ENCODE measurements at places on chromosomes 4 and X.

GRCh38 chrX:48864210-48864609 lies 28.8 kb upstream of the PCSK1N start:
- DNase-seq, result no peak

GRCh38 chr4:37648084-37648817 lies 37.9 kb downstream of the RELL1 start:
- peak; percentile 99 for DNase-seq

DNA sequence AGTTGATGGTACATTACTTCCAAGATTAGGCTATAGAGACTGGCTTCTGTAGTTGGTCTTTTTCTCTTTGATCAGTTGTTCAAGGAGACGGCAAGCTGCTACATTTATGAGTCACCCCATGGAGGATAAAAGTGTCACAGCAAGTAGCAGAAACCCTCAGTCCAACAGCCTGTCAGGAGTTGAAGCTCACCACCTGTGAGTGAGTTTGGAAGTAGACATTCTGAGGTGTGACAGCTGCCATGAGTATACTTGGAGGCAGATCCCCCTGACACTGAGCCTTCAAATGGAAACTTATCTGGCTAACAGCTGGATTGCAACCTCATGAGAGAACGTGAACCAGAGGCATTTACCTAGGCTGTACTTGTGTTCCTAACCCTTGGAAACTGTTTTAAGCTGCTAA lies 68.0 kb downstream of the CCNG2 start:
- DNase-seq, result no peak

DNA sequence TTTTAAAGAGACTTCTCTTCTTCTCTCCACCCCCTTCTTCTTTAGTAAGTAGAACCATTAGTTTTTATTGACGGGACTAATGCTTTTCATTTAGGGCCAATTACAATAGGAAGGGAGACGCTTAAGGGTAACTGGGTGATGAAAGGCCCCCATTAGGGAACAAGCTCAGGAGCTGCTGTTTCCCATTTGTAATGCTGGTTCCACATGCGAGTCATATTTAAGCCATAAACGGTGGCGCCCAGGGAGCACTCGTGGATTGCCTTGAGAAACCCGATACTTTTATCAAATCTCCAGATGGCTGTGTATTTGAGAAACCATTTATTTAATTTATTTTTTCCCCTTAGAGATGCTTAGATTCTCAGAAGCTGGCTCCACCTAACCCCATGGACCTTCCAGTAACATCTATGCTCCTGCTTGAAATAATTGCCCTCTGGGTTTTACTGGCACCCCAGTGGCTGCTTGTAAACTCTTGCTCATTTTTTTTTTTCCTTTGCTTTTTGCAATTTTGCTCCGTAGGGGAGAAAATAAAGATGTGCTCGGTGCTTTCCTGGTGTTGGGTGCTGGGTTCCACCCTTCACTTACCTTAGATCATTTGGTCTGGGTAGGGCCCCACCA lies 124.2 kb upstream of the MSX1 start:
- DNase-seq, result no peak

GRCh38 chr4:52202251-52202779 lies 151.2 kb downstream of the SPATA18 start:
- peak; percentile 28 for DNase-seq

- no peak for DNase-seq
These were observed 92.8 kb upstream of the UNC5C start for GRCh38 chr4:95641571-95641970.

- no peak for DNase-seq
These were observed 34.3 kb upstream of the CPEB2 start for GRCh38 chr4:14967982-14968381.

DNA sequence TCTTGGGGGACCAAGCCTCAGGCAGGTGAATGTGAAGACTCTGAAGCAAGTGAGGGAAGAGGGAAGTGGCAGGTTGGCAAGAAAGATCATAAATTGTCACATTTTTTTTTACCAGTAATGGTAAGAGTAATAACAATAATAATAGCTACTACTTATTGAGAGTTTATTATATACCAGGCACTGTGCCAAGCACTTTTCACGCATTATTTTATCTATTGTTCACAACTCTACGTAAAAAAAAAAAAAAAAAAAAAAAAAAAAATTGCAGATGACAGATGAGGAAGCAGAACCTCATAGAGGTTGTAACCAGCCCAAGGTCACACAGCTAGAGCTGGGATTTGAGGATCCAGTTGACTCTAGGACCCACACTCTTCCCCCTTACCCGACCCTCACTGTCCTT lies 40.9 kb downstream of the TSC22D3 start:
- no peak for DNase-seq

- peak; percentile 5 for DNase-seq
These were observed 168.9 kb downstream of the CBR4 start for GRCh38 chr4:168841000-168841671.

DNA sequence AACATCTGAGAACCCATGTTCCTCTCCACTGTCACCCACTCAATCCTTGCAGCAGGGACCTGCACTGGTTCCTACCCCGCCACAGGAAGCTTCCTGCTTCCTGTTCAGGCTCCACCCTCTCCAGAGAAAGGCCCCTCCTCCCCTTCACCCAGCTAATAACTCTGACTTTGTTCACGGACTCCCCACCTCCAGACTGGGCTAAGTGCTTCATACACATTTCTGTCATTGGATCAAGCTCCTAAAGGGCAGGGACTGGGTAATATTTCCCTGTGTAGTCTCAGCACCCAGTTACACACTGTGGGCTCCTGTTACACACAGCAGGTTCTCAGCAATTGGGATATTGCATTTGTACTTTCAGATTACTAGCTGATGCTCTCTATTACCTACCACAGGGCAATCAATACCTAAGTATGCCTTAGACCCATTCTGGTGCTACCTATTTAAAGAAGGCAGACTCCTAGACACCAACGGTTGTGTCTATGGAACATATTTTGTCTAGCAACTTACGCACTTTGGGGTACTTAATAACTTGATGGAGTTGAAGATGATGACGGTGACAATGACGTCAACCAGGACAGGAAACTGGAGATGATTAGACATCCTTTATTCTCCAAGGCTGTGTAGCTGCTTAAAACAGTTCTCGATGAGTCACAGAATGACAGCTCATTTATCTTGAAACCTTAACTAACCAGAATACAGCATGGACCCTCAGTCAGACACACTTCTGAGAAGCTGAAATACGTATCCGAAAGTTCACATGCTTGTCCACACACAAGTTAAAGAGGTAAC lies 58.1 kb downstream of the MAML3 start:
- DNase-seq, result peak; percentile 28

GRCh38 chr4:66023061-66023460 lies 352.8 kb upstream of the EPHA5 start:
- no peak for DNase-seq

GRCh38 chr4:126725906-126726305 lies 906.9 kb upstream of the INTU start:
- DNase-seq, result no peak

DNA sequence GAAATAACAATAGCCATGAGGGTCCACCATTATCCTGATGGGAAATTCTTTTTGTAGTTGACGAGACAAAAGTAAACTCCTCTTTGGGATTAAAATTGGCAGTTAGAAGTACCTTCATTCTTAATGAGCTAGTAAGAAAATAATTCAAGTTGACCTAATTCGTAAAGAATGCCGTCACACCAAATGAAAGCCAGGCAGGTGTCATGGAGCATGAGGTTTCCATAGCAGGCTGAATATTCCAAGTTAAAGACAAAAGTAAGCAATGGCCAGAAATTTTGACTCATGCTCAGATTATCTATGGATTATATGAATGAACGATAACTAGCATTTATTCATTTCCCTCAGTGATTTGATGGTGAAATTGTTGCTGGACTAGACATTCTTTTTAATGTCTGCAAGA lies 192.2 kb upstream of the FAT1 start:
- DNase-seq, result no peak

DNA sequence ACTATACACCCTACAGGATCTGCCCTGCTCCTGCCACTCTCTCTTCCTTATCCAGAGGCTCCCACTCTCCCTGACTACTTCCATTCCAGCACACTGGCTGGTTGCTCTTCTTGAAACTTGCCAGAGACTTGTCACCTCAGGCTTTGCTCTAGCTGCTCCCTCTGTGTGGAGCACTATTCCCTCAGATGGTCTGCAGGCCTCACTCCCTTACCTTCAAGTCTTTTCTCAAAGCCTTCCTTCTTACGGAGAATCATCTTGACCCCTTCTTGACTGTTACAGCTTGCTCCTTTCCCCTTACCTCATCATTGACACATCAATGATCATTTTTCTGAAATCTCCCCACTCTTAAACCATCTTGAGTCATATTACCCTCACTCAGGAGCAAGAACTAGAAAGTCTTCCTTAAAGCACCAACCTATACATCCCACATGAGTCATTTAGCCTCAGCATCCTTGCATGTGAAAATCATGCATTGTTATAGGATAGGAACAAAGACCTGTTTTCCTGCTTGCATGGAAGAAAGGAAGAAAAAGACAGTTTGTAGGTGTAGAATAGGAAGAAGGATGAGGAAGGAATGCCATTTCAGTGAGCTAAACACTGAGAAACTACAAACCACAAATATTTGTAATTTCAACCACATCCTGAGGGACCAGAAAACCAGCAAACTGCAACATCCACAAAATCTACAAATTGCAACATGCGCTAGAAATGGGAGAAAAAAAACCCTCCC lies 55.7 kb downstream of the ANTXR2 start:
- no peak for DNase-seq

DNA sequence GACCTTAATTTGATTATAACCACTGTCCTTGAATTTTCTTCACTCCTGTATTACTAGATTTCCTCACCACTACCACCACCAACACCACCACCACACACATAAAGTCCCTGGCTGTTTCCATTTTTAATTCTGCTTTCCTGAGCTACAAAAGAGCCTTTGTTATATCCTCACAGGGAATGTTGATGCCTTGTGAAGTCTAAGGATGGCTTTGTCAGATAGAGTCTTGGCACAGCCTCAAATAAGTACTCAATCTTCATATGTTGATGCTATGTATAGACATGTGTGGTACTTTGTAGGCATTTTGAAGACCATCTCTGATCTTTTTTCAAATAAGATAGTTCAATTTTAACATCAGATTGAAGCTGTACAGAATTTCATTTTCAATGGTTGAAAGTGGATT lies 1016.7 kb upstream of the LCORL start:
- no peak for DNase-seq

DNA sequence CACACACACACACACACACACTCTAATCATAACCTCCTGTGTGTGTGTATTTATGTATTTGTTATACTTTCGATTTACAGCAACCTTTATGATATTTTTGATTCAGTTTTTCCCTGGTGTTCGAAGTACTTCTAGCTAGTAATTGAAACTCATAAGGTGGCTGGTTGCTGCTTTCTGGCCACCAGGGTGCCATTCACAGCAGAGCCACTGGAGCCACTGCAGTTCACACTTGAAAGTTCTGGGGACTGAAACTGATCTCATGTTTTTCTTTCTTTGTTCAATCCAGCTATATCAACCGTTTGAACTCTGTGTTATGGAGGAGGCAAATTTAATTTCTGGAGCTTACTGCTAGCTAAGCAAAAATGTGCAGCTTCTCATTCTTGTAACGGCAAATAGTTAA lies 419.4 kb downstream of the ADGRL3 start:
- DNase-seq, result peak; percentile 16

- peak; percentile 47 for DNase-seq
These were observed at the start of gene FGF2 for GRCh38 chr4:122826553-122827257. Gene FGF2 (plus strand): TSS chr4:122826831. CDS start chr4:122827175, 344 bp downstream.

DNA sequence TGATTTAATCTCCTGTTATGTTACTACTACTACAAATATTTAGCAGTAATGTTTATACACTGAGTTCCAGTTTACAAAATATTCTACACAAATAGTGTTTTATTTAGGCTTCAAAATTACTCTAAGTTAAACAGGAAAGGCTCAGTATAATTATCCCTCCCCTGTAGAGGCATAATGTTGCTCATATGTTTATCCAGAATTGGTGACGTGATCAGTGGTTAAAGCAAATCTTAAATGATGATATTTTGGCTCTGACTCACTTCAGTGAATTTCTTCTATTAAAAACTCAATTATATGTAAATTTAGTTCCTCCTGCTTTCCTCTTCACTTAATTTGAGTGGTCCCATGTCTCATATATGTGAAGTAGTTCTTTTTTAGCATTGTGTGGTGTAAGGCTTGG lies 438.5 kb downstream of the ADGRL3 start:
- no peak for DNase-seq

DNA sequence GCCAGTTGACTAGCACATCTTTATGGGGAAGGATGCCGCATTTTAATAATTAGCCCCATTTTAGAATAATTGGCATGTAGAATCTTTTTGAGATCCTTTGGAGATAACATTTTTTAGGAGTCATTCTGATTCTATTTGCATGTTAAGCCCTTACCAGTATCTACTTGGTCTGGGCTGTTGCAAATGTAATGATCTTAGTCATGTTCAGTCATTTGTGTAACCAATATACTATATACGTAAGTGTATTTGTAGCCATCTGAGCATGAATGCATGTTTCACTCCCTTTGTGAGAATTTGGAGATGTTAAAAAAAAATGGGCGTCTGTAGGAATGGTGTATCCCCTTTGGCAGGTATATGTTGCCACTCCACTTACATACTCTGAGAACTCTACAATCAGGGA lies 119.1 kb downstream of the TEX13A start:
- DNase-seq, result no peak

DNA sequence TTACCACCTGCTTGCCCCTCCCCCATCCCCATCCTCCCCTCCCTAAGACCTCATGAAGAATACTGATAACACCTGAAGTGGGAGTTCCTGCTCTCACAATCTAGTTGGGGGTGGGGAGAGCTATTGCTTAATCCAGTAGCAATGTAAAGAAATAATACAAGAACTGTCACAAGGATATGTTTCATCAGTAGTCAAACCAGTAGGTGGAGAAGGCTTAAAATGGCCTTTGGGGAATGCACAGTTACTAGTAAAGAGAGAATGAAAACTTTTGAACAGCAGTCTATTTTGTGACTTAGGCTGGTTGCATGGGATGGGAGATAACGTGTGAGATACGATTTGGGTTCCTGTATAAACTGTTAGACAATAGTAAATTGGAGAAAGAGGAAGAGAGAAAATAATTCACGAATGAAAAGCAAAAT lies 6.0 kb downstream of the GALNT7 start:
- DNase-seq, result no peak

GRCh38 chrX:68420559-68420958 lies 12.7 kb downstream of the OPHN1 start:
- DNase-seq, result no peak

- DNase-seq, result peak; percentile 44
These were observed 137.7 kb upstream of the ZIC3 start for GRCh38 chrX:137428221-137428661.

- no peak for DNase-seq
These were observed 179.3 kb upstream of the STS start for GRCh38 chrX:6968231-6968630.

- DNase-seq, result no peak
These were observed 28.9 kb upstream of the NDUFC1 start for GRCh38 chr4:139331185-139331584.

GRCh38 chrX:137033774-137034507 lies at the start of gene GPR101:
Gene GPR101 (minus strand): TSS chrX:137033995. CDS start chrX:137031674, 2,321 bp downstream.
- peak; percentile 49 for DNase-seq

- no peak for DNase-seq
These were observed 15.9 kb upstream of the NELFA start for GRCh38 chr4:2024683-2025082.

- DNase-seq, result peak; percentile 42
These were observed at the start of gene TLR3 for GRCh38 chr4:186068581-186069348. Gene TLR3 (plus strand): TSS chr4:186069156. CDS start chr4:186076620, 7,464 bp downstream.

All from DMS53 (cell line).